Activated gamma-delta T cell treated with Interleukin-2 at 50 U/mL for 16 hours (primary cell): ENCODE measurements at places on chromosomes 5 and 9.

DNA sequence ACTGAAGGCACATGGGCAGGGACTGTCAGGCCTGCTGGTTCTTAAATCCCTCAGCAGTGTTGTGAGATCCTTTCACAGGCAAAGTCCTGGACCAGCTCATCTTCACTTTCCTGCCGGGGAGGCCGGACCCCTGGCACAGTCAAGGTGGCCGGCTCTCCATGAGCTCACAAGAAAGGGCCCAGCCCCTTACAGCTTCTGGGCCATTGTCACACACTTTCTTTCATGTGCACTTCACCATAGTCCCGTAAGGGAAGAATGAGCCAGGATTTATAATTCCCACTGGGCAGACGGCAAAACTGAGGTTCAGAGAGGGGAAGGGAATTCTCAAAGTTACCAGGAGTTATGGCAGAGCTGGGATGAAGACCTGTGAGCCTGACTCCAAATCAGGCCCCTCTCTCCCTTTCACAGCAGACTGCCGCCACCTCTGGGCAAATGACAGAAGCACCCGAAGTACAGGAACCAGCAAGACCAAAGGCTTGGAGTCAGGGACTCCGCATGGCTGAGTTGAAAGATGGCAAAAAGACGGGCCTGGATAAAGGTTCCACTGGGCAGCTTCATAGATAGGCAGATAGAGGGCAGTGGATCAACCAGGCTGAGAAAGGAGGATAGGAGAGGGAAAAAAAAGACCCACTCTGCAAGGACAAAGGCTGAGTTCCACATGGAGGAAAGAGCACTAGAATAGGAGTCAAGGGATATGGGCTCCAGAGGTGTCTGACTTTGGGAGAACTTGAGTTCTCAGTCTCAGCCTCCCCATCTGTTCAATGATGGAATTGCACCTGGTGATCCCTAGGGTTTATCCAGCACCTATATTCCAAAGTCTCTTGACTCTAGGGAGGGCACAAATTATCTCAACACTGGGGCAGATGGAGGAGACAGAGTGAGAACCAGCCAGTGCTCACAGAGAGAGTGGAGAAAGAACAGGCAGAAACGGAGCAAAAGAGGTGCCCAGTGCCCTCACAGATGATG is 128.7 kb downstream of the PAX5 start:
- DNase-seq = no peak

GRCh38 chr5:38835887-38836286 is 9.9 kb upstream of the OSMR start:
- no peak for DNase-seq

GRCh38 chr9:100206899-100207298 is 107.9 kb downstream of the INVS start:
- DNase-seq = no peak

DNA sequence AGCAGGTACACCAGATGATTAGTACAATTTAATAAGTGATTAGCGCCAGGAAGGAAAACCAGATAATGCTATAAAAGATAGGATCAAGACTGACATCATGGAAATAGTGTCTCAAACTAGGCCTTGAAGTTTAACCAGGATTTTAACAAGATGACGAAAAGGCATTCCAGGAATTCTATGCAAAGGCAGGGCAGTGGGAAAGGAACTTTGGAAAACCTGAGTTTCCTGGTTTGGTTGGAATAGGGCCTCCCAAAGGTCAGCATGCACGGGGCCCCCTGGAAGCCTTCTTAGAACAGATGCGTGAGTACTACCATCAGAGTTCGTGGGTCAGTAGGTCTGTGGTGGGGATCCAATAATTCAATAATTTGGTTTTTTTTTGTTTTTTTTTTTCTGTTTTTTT is 935.2 kb upstream of the DMAC1 start:
- DNase-seq = no peak

GRCh38 chr9:21402386-21403251 is 6.3 kb upstream of the IFNA8 start:
- no peak for DNase-seq

DNA sequence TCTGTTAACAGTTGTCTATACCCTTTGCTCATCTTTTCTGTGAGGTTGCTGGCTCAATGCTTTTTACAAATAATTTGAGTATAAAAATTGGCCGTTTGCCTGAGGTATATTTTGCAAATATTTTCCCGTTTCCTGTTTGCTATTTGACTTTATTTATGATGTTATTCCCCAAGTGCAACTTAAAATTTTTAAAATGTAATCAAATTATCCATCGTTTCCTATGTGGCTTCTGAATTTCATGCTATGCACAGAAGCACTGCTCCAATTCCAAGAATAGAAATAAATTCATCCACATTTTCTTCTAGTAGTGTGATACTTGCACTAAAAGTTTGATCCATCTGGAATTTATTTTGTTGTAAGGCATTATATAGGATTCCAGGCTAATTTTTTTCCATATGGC is 123.6 kb downstream of the ZNF608 start:
- DNase-seq = no peak

DNA sequence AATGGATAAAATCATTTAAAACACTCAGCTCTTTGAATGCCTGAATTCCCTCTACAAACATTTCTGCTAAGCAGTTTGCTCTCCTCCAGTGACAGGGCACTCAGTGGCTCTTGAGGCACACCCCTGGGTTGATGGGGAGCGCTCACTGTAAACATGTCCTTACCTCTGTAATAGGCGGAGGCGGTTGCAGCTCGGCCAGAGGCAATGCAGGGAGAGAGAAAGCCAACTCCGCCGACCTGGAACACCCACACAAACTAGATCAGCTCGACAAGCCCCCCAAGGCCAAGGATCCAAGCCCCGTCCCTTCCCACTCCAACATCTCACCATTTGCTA is 329 bp downstream of the CDC23 start:
- no peak for DNase-seq

DNA sequence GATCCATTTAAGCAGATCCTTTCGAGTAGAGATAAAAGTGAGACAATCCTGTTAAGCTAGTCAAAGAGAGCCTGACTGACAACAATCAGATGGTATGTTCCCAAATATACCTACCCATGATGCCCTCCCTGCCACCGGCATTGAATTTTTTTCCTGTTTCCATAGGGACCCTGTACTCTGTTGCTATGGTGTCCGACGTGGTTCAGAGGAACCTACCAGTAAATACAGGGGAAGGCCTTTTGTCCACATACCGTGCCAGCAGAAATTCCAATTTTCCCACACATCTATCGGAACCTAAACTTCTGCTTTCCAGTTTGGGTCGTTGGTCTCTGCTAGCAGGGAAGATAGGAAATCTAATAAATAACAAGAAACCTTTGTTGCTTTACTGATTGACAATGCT is 64.7 kb downstream of the MEGF10 start:
- DNase-seq = no peak

DNA sequence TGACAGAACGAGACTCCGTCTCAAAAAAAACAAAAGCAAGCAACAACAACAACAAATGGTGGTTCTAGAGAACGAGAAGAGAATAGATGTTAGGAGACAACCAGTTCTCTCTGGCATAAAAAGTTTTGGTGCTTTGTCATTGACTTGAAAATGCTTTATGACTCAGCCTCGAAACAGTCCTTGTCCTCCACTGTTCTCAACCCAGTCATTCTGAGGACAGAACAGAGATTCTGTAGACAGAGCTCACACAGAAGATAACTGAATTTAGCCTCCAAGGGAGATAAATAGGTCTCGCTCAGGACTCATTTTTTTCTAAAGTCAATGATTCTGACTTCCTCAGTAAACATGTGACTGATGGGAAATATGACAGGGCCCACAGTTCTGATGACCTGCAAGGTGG is 76.0 kb upstream of the FSTL4 start:
- no peak for DNase-seq

GRCh38 chr9:123391946-123392345 is 35.9 kb downstream of the CRB2 start:
- no peak for DNase-seq

GRCh38 chr5:109849478-109850088 is 159.9 kb downstream of the MAN2A1 start:
- DNase-seq = no peak

DNA sequence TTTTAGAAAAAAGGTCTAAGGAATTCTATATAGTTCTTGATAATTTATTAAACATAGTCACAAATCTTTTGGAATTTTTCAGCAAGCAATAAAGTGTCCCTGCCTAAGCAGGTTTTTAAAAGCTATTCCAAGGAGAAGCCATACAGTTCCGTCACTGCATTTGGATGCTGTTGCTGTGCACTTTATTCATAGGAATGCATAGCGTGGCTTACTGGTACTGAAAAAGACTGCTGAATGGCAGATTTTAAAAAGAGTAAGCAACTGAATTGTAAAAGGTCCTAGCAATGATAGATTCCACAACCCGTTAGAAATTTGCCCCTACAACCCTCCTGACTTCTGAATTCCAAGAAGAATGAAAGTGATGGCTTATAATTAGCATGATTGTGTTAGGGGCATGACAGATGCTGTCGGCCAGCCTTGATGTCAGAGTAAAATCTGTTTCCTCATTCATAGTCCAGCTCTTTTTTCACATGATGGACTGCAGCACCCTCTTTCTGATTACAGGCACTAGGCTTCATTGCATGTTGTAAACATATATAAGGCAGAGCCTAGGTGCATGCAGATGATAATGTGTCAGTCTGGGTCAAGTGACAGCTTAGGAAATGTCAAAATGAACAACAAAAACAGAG is 227.0 kb downstream of the PDE4D start:
- no peak for DNase-seq

DNA sequence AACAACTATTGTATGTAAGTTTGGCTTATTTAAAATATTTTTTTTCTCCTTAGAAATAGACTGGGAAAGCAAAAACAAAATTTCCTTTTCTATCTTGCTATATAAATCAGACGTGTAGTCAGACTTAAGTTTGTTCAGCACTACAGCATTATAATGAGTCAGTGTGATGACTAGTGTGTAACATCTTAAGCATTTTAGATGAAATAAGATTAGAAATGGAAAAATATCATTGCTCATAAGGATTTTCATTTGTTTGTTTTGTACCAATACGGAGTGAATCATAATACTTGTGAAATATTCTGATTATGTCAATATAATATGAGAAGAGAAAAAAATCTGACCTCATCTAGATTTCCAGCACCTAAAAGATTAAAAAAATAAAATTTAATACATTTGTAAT is 64.7 kb upstream of the RICTOR start:
- DNase-seq = no peak

- no peak for DNase-seq
Measured at GRCh38 chr5:9429691-9430215, 116.1 kb downstream of the SEMA5A start.

GRCh38 chr9:123135430-123135829 is 102.0 kb downstream of the GPR21 start:
- DNase-seq = no peak

DNA sequence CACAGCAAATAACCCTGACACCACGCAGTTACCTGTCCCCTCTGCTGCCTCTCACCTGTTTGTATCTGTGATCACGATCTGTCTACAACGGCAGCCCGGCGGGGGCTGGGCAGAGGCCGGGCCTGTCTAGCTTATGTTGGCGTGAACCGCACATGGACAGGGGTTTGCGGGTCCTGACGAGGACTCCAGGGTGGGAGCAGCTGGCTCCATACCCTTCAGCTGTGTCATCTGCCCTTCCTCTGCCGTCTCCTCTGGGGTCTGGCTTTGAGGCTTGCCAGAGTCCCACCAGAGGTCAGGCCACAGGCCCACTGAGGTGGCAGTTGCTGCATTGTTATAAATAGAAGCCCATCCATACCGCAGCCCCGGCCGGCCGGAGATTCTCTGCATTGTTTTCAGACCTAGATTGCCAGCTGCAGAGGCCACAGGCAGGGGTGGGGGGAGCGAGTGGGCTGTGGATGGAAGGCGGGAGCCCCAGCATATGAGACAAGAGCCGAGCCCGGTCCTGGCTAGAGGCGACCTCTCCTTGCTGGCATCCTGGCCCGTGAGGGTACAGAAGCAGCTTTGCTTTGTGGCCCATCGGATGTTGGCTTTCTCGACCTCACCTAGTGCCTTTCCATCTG is 37.8 kb downstream of the FAM78A start:
- DNase-seq = no peak

DNA sequence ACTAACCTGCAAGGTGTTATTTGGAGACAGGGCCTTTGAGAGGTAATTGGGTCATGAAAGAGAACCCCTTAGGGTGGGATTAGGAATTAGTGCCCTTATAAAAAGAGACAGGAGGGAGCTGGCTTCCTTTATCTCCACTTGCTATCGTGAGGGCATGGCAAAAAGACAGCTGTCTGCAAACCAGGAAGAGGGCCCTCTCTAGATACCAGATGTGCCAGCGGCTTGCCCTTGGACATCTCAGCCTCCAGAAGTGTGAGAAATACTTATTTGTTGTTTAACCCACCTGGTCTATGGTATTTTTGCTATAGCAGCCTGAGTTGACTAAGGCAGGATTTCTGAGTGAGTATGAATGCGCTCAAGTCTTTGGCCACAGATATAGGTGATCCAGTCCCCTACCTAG is 978 bp upstream of the RGS14 start:
- no peak for DNase-seq

DNA sequence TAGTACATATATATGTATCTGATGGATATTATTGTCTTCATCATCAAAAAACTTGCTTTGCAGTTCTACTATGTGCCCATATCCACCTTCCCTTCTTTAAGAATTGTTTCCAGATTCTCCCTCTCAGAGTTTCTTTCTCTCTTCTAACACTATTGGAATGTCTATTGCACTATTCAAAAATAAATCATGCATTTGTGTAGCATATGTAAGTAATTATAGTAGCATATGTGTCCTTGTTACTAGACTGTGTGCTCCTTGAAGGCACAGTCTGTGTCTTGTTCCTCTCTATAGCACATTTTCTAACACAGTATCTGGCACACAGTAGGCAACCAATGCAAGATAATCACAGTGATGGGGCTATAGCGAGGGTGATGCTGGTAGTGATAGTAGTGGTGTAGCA is 43.4 kb upstream of the TRIM32 start:
- no peak for DNase-seq

DNA sequence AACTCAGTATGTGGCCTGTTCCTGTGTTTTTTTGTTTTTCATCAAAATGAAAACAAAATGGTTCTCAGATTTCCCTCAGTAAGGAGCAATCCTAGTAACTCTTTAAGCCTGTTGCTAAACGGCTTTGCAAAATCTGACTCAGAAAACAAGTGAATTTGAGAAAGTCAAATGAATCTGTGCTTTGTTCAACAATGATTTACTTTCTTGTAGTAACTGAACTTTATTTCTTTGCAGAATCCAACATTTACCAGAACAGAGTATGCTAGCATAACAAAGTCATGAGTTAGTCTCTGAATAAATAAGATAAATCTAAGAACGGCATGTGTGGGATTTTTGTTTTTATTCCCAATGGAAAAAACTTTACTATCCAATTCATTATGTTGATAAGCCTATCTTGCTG is 93.8 kb downstream of the OXCT1 start:
- DNase-seq = no peak

GRCh38 chr9:122268041-122268814 is 3.5 kb downstream of the MRRF start:
- DNase-seq = no peak

DNA sequence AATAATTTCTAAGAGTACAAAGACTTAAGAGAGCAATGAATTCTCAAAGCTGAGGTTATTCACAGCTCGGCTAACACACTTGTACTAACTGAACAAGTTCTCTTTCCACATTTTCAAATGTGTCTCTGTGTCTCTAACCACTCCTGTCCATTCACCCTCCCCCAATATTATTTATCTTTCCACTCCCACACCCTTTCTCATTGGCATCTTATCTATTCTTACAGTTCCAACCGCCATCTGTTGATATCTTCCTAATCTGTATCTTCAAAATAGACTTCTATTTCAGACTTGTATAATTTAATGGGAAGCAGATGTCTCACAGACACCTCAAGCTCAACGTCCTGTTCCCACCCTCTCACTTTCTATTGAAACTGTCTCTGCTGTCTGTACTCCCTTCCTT is 205.9 kb downstream of the ANXA1 start:
- DNase-seq = no peak

- DNase-seq = no peak
Measured at GRCh38 chr5:131609774-131610173, 25.3 kb downstream of the RAPGEF6 start.
